Stimulated activated CD4-positive, alpha-beta T cell treated with anti-CD3 and anti-CD28 coated beads, Interleukin-12 subunit alpha, Interleukin-12 subunit beta, amount 100 ng/mL, for 48 hours (primary cell): ENCODE measurements at places on chromosomes 4 and X.

- DNase-seq, result no peak
Measured at GRCh38 chr4:162499478-162499877, 335.7 kb upstream of the FSTL5 start.

- no peak for DNase-seq
Measured at GRCh38 chrX:147739196-147739595, 172.5 kb upstream of the FMR1 start.

- DNase-seq, result no peak
Measured at GRCh38 chr4:76688619-76689144, 209.3 kb downstream of the SOWAHB start.

DNA sequence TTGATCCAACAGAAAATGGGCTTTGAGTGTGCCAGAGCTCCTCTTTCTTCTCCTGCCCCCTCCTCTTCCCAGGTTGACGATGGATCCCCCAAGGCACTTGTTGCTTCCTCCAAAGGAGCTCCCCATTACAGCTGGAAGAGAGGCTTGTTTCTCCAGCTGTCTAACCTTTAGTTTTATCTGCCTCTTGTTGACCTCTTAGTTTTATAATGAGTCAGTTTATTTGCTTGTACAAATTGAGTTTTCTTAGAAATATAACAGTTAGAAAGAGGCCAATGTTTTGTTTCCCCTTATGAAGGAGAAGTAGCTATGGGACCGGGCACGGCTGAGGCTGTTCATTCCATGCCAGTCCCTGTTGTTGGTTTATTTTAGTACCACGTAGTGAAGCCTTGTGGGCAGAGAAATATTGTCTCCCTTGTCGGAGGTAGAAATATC, 158.2 kb downstream of the SPRY1 start:
- DNase-seq, result no peak
